ENCODE measurements at places on chromosomes 4 and X.
A peak's percentile ranks its signal among the peaks of the same experiment; 100 is the strongest.

DNA sequence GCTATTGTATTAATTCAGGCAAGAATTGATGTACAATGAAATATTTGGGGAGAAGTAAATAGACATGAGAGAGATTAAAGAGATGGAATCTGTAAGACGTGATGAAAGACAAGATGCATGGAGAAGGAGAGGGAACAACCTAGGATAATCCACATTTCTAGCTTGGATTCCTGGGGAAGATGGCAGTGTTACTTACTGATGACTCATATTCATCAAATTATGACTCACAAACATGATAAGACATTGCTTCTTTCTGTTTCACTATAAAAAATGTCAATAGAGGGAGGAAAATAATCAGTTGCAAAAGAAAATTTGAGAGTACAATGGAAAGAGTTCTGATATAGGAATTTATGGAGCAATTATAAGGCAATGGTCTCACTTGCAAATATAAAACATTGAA is 104.1 kb upstream of the BMP3 start:
- DNase-seq = no peak

GRCh38 chrX:973010-973632 is 239.3 kb downstream of the CRLF2 start:
- no peak for DNase-seq

GRCh38 chrX:139201924-139202323 is 328.6 kb upstream of the F9 start:
- DNase-seq = no peak

DNA sequence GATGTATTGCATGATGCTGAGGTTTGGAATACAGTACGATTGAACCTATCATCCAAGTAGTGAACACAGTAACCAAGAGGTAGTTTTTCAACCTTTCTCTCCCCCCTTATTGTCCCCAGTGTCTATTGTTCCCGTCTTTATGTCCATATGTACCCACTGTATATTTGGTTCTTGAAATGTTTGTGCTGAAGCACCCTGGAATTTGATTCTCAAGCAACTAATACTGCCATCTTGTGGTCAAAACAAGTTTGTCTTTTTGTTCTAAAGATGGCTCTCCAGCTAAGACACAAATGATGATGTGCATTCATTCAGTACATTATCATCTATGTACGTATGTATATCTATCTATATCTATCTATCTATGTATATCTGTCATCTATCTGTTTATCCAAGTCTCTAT is 33.5 kb upstream of the DCX start:
- peak; percentile 71 for DNase-seq

DNA sequence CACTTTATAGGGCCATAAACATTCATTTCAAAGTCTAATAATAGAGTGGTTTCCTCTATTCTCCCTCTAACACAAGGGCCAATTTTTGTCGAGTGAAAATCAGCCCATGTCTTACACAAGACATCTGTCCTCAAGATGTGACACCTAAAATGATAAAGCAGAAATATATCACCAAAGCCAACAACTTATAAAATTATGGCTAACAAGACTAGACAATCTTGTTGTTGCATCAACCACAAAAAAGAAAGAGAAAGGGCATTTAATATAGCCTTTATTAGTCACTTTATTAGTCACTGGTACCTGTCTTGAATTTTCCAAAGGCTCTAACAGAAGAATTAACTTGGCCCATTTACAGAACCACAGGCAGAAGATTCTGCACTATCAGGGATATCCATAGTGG is 161.6 kb downstream of the SMIM20 start:
- no peak for DNase-seq

DNA sequence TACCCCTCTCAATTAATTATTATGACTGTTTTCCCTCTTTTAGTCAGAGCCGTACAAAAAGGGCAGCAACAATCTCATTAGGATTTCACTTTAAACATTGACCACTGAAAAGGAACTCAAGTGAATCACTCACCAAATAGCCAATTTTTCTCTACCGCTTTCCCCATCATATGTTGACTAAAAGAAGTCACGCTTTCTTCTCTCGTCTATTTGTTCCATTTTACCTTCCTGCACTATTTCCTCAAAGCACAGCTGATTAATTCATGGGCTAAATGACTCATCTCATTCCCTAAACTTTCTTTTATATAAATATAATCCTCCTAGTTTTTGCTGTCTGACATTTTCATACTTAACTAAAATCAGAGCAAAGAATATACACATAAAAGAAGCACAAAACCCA is 8.2 kb downstream of the MID1 start:
- DNase-seq = no peak

DNA sequence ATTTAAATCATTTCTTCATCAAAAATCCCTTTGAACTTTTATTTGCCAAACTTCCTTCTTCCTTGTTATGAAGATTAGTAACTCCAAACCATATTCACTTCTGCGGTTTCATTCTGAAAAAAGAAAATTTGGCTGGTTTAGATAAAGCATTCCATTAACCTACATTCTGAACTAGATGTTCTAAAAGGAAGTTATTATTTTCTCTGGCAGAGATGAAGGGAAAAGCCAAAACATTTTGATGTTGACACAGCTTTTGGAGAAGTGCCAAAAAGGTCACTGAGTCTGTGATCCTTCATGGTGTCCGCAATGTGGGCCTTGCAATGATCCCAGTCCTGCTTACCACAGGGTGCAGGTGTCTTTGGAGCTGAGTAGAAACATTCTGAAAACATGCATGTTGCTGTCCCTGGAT is 36.0 kb downstream of the CXCL8 start:
- peak; percentile 6 for DNase-seq

- DNase-seq = no peak
These were observed 175.3 kb downstream of the QDPR start for GRCh38 chr4:17336524-17336961.

GRCh38 chr4:41058426-41058825 is 155.9 kb downstream of the APBB2 start:
- no peak for DNase-seq

DNA sequence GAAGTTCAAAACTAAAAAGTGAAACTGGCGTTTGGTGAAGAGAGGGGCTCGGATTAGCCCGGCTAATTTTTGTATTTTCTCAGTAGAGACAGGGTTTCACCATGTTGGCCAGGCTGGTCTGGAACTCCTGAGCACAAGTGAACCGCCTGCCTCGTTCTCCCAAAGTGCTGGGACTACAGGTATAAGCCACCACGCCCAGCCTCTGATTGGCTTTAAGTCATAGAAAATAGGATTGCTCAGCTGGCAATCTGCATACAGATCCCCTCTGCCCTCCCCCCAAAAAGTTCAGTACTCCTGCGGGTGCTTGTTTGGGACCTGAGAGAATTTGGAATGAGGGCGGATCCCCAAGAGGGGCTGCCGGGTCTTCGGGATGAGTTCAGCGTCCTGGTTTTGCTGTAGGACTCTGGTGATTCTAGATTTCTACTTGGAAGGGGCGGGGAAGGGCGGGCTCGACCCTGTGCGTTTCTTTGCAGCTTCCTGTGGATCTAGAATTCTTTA is 537 bp upstream of the PRKX start:
- DNase-seq = peak; percentile 47

- no peak for DNase-seq
These were observed 161.8 kb upstream of the CENPE start for GRCh38 chr4:103359900-103360299.

GRCh38 chr4:73822389-73822788 is 14.1 kb upstream of the CXCL6 start:
- no peak for DNase-seq

DNA sequence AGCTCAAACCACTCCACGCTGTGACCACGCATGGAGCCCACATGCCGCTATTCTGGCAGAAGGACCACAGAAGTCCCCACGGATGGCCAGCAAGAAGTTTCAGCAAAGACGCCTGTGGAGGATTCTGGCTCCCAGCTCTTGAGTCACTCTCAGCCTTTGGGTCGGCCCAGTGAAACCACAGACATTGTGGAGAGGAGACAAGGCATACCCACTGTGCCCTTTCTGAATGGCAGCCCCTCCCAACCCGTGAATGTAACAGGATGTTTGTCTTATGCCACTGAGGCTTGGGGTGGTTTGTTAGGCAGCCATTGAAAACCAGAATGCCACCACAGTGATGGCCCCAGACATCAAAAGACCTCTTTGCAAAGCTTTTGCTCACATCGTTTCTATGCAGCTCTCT is 42.7 kb downstream of the ABLIM2 start:
- DNase-seq = no peak

GRCh38 chr4:5122114-5122513 is 70.8 kb downstream of the STK32B start:
- DNase-seq = no peak

DNA sequence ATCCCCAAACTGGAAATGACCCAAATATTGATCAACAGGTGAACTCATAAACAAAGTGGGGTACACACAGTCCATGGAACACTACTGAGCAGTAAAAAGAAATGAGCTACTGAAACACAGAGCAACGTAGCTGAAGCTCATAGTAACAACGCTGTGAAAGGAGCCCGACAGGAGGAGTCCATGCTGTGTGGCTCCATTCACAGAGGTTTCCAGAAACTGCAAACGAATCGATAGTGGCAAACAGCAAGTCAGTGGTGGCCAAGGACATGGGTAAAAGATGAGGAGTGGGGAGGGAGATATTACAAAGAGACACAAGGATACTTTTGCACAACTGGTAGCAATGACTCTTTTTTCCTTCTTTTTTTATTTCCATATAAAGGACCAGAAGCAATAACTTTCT is 90.4 kb downstream of the HAUS3 start:
- DNase-seq = no peak

DNA sequence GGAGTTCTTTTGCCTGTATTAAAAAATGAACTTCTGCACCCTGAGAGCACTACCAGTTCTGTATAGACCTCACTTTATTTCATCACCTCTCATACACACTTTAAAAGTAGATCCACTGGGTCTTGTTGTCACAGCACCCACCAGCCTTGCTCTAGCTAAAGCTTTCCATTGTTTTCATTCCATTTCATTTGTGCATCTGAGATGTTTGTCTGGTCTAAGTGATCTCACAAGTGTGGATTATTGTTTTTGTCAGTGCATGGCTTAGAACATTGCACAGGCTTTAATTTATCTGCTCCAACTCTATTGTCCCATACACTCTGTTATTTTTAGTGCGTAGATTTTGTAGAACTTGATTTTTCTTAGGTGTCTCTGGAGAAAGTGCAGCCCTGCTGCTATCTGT is 1157.5 kb upstream of the PABPC4L start:
- no peak for DNase-seq

GRCh38 chr4:7581477-7581876 is 146.7 kb upstream of the PSAPL1 start:
- DNase-seq = no peak

- DNase-seq = no peak
These were observed 5.5 kb downstream of the TMEM131L start for GRCh38 chr4:153471698-153472093.

GRCh38 chrX:97787311-97787710 is 903.6 kb downstream of the RPA4 start:
- DNase-seq = no peak

DNA sequence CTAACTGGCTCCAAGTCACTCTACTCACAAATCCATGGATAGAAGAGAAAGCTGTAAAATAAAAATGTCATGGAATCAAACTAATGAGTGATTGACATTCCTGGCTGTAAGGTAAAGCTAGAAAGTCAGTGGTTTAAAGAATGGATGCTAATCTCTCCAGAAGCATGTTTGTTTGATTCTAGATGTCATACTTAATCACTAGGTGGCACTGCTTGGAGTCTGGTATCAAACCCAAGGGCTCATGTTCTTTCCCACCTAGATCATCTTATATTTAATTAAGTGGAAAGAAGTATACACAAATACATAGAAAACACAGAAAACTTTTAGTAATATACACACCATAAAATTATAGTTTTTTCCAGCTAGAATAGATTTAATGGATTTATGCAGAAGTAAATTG is 2666.6 kb downstream of the PCDH7 start:
- peak; percentile 11 for DNase-seq

DNA sequence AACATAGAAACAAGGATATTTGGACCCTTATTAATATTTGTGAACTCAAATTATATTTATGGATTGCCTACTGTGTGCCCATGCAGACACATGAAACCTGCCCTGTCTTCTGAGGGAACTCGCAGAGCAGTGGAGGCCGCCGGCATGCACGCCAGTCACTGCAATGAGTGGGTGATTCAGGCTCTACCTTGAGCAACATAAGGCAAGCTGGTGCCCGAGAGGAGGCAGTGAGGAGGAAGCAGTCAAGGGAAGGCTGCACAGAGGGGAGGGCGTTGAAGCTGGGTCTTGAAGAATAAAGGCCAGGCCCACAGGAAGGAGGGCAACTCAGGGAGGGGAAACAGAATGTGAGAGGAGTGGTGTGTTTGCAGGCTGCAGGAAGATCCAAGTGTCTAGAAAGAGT is 52.8 kb downstream of the PPEF2 start:
- peak; percentile 10 for DNase-seq

- no peak for DNase-seq
These were observed 158.1 kb upstream of the TENM3 start for GRCh38 chr4:182085051-182085480.

GRCh38 chr4:107736924-107737448 is 17.0 kb upstream of the PAPSS1 start:
- peak; percentile 76 for DNase-seq

GRCh38 chr4:151035911-151036310 is 20.8 kb upstream of the LRBA start:
- DNase-seq = no peak

- peak; percentile 37 for DNase-seq
These were observed 56.8 kb downstream of the ZFYVE28 start for GRCh38 chr4:2361366-2362265.

GRCh38 chr4:186688150-186688943 is 35.3 kb downstream of the FAT1 start:
- DNase-seq = no peak

GRCh38 chr4:101071241-101071640 is 276.1 kb downstream of the PPP3CA start:
- DNase-seq = no peak

DNA sequence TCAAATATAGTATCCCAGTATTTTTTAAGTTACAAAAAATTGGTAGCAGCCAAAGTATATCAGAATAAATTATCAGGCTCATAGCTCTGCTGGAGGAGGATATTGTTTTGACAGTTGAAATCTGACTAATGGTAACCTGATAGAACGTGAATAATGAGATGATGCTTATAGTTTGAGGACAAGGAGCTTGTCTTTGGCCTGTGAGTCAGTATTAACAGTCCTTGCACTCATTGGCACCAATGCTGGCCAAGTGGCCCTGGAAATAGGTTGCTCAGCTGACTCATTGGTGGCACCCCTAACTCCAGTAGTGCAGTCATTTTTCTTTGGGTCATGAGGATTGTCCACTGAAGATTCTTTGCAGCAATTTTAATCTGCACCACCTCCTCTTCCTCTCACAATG is 203.3 kb upstream of the JADE1 start:
- DNase-seq = no peak

GRCh38 chr4:37946503-37947179 is 13.6 kb upstream of the PTTG2 start:
- no peak for DNase-seq

DNA sequence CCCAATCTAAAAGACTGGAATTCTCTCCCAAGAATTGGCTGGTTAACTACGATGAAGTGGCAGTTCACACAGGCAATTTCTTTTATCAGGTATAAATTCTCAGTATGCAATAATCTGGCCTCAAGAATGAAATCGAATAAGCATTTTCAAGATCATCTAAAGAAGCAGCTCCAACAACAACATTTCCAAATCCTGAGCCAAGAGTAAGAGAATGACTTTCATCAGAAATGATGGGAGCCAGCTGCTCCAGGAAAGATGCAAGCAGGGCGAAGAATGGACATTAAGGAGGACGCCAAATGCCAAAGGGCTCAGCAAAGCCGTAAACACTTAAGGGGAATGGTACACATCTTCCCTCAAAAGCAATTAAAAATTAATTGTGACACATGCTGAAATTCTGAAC is 12.0 kb downstream of the ADAMTS3 start:
- no peak for DNase-seq

Data from NCI-H82 (cell line).